ENCODE measurements at places on chromosomes 5 and 9. TPM values are rescaled to one million over a fixed set of nuclear protein-coding genes. Genes with fewer than 3 reads are reported as not detected.

GRCh38 chr5:124902097-124902821 is 155.8 kb upstream of the ZNF608 start:
- no peak for DNase-seq

DNA sequence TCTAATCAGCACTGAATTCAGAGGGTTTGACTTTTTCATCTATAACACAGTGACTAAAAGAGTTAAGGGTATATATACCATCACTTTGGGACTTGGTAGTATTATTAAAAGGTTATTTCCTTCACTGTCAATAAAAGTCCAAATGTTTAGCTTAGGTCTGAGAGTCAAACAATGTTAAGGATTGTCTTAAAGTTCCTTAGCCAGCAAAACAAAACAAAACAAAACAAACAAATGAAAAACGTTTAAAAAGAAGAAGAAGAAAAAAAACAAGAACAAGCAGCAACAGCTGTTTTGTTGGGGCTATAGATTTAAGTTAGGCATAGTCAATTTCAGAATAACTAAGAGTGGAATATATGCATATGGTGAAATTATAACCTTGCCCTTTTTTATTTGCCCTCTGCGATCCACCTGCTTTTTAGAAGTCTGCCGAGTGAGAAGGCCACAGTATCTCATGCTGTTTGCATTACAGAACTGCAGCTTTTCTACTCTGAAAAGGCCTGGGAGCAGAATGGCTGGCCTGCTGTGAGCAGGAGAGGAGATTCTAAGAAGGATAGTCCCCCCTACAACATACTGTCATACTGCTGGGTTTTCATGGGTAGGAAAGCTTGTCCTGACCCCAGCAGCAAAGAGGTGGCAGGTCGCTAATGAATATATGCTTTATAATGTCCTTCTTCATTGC is 141.7 kb downstream of the NTRK2 start:
- no peak for DNase-seq

- DNase-seq = peak; percentile 67
Measured at GRCh38 chr9:14428781-14429230, 114.9 kb upstream of the NFIB start.

- DNase-seq = no peak
Measured at GRCh38 chr5:39218482-39219402, 621 bp downstream of the FYB1 start.

GRCh38 chr9:841371-842209 is at the start of gene DMRT1:
DMRT1 (plus strand) TSS chr9:841697; CDS start chr9:841839, 142 bp downstream.
- DNase-seq = no peak

DNA sequence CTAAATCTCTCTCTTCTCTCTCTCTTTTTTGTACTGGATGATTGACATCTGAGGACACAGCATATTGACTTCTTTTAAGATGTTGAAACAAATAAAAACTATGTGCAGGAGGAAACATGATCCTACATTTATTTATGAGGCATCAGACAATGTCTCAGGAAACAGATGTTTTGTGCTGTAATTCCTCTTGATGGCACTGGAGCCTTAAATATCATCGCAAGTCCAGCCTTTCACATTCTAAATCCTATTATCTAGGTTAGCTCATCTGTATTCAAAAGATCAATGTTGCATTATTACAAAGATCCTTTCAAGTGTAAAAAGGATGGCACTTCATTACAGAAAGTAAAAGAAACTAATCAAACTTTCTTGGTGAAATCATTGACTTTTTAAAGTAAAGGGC is 63.9 kb downstream of the MAT2B start:
- DNase-seq = no peak

DNA sequence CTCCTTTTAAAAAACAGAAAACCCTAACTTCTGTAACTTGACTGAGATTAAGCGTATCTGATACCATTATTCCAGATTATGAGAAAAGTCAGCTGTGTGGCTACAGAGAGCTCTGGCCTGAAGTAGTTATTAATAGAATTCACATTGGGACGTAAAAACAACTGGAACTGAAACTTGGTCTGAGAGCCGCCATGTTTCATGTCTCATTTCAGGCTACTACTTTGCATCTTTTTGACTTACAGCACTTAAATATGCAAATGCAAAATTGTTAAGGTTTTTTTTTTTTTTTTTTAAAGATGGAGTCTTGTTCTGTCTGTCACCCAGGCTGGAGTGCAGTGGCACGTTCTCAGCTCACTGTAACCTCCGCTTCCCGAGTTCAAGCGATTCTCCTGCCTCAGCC is 25.2 kb downstream of the MAP3K1 start:
- no peak for DNase-seq

GRCh38 chr5:135170500-135170899 is 136.5 kb upstream of the PITX1 start:
- no peak for DNase-seq

- no peak for DNase-seq
Measured at GRCh38 chr5:120101771-120102170, 362.3 kb upstream of the PRR16 start.

DNA sequence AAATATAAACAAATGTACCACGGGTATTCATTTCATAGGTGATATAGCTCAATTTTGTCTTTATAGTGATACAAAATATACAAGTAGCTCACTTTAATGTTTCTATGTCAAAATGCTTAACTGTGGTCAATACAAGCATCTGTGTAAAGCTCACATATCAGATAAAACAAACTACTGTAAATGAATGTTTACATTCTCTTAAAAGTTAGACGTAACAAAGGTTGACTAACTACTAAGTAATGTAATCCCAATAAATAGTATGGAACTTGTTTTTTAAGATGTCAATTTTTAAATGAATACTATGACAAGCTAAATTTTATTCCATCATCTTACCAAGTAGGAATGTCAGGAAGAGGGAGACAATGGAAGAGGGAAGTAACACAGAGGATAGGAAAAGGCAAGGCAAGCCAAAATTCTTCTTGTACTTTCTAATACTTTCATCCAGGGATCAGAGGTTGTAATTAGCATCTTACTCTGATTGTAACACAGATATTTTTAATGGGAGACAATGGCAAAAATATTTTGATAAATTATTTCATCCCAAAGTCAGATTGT is 105.5 kb downstream of the STRBP start:
- DNase-seq = no peak

- no peak for DNase-seq
Measured at GRCh38 chr5:33850100-33850594, 41.6 kb downstream of the ADAMTS12 start.

- DNase-seq = no peak
Measured at GRCh38 chr5:8349855-8350254, 480.9 kb downstream of the MTRR start.

- DNase-seq = no peak
Measured at GRCh38 chr5:95973793-95974325, 12.2 kb upstream of the ELL2 start.

GRCh38 chr5:6480133-6481051 is 31.7 kb downstream of the UBE2QL1 start:
- no peak for DNase-seq

DNA sequence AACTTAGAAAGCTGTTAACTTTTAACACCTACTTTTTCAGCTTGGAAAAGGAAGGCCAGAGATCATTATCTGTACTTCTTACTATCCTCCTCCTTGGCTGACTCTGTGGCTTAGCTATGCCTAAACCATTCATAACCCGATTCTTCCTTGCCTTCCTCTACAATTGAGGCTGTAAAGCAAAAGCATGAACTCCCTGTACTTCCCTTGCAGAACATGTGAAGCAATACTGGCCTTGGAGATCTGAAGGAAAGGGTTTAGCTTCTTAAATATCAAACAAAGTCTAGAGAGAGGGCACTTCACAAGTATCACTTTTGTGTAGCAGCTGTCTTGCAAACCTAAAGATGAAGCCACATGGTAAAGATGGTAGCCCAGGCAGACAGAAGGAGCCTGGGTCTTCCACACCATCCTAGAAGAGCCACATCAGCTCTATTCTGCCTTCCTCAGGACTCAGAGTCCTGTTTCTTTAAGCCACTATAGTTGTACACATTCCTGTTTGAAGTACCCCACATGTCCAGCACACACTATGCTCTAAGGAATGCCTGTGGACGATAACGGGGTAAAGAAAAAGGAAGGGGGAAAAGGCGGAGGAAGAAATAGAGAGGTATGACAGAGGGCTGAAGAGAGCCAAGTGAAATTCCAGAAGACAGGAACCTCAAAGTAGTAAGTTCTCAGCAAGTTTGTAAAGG is 169.2 kb downstream of the SLIT3 start:
- DNase-seq = no peak

DNA sequence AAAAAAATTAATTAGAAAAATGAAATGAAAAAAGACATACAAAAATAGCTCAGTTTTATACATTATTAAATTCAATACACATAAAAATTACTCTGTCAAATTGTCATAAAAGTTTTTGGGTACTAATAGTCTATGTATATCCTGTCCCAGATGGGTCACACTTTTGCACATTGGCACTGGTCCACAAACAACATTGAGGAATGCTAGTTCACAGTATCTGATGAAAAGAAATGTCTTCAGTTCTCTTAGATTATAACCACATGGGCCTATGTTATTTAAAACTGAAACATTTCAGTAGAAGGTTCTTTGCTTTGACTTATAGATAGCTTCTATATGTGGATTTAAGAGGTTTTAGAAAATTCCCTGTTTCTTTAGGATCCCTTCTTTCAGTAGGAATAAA is 39.8 kb downstream of the LNPEP start:
- no peak for DNase-seq

IFNK gene
- not detected for total RNA-seq

C9orf153 gene
- total RNA-seq = 0.36 TPM

TMEM171 gene
- 2.4 TPM for total RNA-seq

CARTPT gene
- not detected for total RNA-seq

CDHR2 gene
- total RNA-seq = not detected

CTXN3 gene
- not detected for total RNA-seq

TEX48 gene
- not detected for total RNA-seq

FGF1 gene
- not detected for total RNA-seq
